ENCODE measurements at places on chromosomes 3 and 15.
A peak's percentile ranks its signal among the peaks of the same experiment; 100 is the strongest.

DNA sequence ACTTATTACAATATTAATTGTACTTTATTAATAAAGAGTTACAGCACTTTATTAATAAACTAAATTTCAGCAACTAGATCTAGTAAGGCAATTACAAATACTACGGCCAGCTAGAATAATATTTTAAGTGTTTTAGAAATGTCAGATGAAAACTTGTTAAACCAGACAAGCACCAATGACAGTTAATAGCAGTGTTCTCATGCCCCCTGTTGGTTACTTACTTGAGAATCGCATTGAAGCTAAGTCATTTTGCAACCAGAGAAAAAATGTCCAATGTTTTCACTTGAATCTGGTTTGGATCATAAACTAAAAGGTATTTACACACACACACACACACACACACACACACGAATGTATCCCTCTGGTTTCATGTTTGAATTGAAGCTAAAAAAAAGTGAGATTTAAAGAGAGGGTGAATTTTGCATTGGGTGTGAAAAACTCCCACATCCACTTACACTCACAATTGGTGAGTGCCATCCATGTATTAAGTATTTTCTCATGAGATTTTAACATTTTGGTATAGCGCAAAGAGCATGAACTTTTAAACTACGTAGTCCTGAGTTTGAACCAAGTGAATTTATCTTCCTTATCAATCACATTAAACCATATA is 347.7 kb downstream of the ZBBX start:
- DNase-seq, result no peak

GRCh38 chr3:175988401-175988800 is 1129.3 kb downstream of the NAALADL2 start:
- no peak for DNase-seq

DNA sequence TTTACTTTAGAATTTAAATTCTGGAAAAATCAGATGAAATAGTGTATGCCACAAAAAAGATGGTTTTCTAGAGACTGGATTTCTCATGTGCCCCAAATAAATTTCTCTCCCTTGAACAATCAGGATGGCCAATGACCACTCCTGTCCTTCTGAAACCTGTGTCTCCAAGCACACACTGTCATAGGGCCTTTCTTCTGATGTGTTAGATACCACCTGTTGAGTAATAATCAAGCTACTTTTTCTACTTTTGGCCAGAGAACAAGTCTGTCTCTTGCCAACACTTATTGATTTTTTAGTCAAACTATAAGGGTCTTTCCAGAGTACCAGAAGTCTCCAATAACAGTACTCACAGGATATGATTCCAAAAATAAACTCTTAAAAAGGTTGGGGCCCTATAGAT is 16.1 kb upstream of the TFG start:
- DNase-seq, result no peak

GRCh38 chr3:102525624-102526023 is 90.8 kb downstream of the ZPLD1 start:
- DNase-seq, result no peak

GRCh38 chr3:128969993-128970739 is 23.7 kb downstream of the CFAP92 start:
- peak; percentile 74 for DNase-seq

GRCh38 chr3:176920766-176921160 is 276.5 kb downstream of the TBL1XR1 start:
- DNase-seq, result no peak

DNA sequence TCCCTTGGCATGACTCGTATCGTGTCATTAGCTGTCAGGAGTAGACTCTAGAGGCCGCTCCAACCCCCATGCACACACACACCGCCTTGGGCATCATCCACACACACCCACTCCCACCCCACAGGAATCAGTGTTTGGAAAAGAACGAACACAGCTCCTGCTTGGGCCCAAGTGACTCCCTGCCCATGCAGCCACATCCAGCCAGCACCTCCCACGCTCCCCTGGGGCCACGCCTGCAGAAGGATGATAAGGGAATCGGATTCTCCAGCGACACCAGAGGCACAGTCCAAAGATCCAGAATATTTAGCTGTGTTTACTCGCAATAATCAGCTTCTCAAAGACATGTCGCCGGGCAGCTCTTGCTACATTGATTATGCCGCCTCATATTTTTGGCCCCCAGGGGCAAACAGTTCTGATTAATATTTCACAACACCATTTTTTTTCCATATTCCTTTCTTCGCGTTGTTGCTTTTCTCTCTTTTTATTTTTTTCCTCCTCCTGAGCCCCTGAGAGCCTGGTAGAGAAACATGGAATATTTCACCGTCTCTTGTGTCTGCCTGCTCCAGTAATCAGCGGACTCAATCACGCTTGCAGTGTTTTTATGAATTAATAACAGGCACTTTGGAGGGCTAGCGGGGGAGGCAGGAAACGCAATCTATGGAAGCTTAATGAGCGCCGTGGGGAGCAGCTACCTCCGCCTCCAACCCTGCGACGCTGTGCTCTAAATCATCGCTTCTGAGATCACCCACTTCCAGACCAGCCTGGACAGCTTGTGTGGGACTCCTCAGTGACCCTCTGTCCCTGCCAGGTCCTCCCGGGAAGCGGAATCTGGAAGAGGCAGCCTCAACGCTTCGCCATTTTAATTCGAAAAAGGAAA is 221.4 kb downstream of the TLE3 start:
- no peak for DNase-seq

- no peak for DNase-seq
These were observed 12.0 kb upstream of the LINGO1 start for GRCh38 chr15:77644543-77645247.

DNA sequence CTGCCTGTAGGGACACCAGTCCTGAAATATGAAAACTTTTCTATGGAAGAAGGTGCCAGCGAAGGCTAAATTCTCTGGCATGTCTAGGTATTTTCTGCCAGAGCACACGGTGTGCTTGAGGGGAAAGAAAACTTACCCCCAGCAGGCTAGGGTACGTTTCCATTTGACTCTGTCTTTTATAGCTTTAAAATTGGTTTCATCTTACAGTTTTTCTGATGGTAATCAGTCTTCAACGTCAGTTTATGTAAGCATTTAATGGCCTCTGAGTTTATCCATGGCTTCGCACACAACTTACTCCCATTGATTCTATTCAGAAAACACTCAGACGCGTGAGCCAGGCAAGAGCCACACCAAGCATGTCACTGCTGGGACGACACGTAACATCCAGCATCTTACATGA is 249.7 kb downstream of the ADAMTS17 start:
- no peak for DNase-seq

DNA sequence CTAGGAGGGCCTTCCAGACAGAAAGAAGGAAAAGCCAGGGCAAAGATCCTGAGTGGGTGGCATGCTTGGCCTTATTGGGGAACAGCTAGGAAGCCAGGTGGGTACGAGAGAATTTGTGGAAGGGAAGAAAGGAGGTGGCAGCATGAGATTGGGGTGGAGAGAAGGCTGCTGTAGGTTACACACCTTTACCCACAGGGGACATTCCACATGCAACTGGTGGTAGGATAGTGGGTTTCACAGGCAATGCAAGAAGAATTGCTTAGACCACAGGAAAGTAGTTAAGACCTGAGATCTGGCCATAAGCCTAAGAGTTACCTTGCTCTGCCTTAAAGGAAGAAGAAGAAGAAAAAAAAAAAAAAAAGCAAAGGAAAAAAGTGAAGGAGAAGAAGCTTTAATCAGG is 19.8 kb downstream of the ANP32A start:
- no peak for DNase-seq

DNA sequence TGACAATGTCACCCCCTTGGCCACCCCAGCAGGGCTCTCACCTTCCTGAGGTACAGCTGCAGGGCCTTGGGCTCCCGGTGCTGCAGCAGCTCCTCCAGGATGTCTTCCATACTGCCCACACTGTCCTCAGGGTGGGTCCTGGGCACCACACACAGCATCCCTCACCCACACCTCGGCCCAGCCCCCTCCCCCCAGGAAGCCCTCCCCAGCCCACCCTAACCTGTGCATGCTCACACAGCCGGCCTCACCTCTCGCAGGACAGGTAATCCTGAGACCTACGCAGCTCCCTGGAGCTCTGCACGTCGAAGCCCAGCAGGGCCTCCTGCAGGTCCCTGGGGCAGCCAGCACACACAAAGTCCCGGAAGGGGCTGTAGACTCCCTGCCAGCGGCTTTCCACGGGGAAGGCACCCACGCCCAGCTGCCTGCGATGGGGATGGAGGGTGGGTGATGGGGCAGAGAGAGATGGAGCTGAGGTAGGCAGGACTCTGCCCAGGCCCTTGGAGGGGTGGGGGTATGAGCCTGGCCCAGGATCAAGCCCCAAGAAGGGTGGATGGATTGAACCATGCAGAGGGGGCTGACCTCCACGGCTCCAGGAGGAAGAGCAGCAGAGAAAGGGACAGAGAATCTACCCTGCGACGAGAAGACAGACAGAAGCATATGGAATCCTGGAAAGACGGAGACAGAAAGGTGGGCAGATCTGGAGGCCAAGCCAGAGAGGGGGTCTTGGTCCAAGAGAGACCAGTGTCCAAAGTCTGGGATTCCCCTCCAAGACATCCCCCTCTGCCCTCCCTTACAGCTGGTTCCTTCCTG is 16.7 kb downstream of the ALS2CL start:
- no peak for DNase-seq

DNA sequence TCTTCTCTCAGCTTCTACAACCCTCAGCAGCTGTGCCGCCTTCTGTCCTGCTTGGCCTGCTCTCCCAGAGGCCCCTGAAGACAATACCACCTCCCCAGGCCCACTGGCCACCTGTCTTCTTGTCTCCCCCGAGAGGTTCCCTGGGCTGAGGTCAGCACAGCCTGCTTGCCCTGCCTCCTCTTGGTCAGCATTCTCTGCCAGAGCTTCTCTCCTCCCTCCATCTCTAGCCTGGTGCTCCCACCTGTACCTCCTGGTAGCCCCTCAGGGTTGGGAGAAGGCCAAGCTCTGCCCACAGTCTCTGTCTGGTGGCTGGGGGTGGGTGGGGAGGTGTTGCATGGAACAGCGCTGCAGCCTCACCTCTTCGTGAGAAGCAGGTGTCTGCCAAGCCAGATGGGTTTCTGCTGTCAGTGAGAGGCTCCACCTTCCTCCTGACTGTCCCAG is 5.6 kb upstream of the ISLR start:
- no peak for DNase-seq
